ENCODE measurements at places on chromosomes 4 and X.

- DNase-seq, result peak; percentile 34
These were observed 50.0 kb upstream of the TRIM2 start for GRCh38 chr4:153154007-153154975.

DNA sequence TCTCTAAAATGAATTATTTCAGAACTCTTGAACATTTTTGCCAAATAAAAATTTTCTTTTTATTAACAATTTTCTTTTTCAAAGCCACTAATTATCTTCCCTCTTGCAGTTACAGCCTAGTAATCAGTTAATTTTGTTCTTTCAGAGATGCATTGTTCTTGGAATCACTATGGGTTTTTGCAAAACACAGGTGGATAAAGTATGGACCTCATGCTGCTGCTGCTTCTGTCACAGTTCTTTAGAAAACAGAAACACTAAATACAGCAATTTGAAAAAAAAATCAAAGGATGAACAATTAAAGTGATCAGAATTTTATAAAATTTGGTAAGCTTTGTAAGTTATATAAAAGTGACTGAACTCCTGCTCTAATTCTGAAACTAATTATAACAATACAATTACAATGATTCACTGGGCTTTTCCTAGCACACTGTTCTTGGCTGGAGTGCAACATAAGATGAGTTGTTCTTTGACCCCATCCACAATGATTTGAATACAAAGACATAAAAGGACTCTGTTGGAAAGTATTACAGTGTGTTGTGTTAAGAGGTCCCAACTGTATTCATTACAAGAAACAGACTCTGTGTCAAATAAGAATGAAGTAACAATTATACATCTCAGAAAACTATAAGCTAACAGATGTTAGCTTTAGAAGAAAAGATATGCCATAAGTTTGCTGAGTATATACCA lies 59.4 kb upstream of the GK2 start:
- no peak for DNase-seq

DNA sequence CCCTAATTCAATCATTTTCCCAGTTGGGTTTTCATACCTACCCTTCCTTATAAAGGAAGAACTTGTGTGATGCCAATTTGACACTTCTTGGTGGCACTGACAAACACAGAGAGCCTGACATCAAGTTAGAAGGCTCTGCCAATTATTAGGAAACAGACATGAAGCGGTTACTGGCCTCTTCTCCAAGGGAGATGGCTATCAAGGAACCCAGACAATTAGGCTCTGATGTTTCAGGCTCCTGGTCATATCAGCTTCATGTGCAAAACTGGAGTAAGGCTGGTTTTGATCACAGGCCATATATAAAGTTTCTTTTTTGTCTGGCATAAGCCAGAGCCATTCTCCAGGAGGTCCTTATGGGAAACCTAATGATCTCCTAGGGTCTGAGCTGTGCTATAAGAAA lies 428 bp downstream of the ARL13A start:
- no peak for DNase-seq

GRCh38 chr4:26942871-26943270 lies 82.2 kb downstream of the STIM2 start:
- DNase-seq, result no peak

DNA sequence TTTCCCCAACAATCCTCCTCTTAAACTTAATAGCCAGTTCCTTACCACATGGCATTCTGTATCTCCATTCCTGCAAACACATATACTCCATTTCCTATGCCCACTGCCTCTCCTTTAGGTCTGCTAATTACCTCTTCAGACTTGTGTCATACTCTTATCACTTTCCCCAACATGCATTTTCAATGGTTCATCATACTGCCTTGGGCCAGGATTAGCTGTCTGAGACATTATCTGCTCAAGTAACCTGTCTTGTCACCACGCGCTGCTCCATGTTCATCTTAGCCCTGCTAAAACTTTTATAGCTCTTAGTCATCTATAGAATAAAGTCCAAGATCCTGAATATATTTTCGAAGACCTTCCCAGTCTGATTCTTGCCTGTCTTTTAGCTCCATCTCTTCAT lies 224.1 kb upstream of the GK2 start:
- no peak for DNase-seq

DNA sequence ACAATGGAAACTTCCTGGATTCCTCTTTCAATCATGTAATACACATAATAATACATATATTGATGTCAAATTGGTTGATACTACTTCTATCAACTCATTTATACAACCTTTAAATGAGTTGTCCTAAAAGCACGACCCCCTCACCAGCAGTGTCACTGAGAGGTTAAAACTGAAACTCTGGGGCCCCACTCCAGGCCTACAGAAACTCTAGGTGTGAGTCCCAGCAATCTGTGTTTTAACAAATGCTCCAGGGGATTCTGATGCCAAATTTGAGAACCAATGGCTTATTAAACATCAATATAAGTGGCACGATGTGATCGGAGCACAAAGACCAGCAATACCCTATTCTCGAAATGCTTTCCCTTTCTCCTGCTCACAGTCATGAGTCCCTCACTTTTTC lies 47.9 kb downstream of the ATP8A1 start:
- DNase-seq, result no peak

- no peak for DNase-seq
These were observed 76.2 kb downstream of the ARHGEF9 start for GRCh38 chrX:63708801-63709200.

GRCh38 chr4:21090094-21090666 lies 389.9 kb downstream of the PACRGL start:
- no peak for DNase-seq

GRCh38 chrX:43707812-43708548 lies 51.9 kb downstream of the MAOA start:
- no peak for DNase-seq

GRCh38 chrX:110257889-110258288 lies 60.0 kb downstream of the AMMECR1 start:
- DNase-seq, result no peak

DNA sequence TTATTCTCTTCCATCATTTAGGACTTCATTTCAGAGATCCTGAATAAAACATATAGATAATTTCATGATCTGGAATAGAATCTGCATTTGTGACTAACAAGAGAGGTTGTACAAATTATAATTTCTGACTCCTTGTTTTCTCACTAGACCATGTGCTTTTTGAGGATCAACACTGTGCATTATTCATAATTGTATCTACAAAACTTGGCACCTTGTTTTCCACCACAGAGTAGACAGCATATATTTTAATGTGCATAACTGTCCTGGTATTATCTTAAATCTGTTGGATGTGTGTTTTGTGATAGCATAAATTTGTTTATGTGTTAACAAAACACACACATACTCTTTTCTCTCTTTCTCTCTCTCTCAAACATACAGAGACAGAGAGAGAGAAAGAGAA lies 514.9 kb upstream of the GALNT7 start:
- no peak for DNase-seq

DNA sequence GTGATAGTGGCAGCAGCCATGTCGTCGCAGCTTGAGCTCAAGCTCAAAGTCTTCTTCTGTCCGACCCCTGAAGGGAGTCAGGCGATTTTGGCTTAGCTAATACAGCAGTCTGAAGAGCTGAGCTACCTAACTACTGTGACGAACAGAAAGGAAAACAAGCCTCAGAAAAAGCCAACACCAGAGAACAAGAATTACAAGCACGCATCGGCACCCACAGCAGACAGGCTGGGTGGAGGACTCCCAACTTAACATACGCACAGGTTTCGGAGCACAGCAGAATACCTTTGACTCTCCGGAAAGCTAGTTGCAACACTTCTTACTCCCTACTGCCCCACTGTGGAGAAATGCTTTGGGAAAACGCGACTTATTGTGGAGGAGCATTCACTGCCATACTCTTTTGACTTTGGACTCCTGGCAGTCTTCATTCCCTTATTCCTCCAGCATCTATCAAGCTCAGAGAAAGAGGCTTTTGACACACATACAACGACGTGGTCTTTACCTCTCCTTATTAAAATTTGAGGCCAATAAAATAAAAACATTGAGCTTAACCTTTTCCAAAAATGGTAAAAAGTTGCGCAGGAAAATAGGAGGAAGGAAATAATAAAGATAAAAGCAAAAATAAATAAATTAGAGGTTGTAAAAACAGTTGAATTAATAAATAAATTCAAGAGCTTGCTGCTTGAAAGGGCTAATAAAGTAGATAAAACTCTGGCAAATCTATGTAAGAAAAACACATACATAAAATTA lies 41.3 kb upstream of the GPC3 start:
- no peak for DNase-seq
